ENCODE measurements at places on chromosomes 12 and 14.

GRCh38 chr12:95959107-95959506 is 16.0 kb downstream of the AMDHD1 start:
- no peak for DNase-seq

- no peak for DNase-seq
Measured at GRCh38 chr12:83865431-83865830, 1047.2 kb downstream of the SLC6A15 start.

DNA sequence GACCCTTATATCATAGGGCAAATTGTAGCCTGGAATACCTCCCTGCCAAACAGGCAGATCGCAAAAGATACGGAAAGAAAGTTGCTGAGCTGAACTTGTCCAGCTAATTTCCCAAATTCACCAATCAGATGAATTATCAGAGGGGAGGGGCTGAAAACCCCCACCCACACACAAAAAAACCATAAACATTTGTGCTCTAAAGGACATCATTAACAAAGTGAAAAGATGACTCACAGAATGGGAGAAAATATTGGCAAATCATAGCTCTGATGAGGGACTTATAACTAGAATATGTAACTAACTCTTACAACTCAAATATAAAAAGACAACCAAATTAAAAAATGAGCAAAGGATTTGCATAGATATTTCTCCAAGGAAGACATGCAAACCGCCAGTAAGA is 36.3 kb downstream of the PTHLH start:
- no peak for DNase-seq

DNA sequence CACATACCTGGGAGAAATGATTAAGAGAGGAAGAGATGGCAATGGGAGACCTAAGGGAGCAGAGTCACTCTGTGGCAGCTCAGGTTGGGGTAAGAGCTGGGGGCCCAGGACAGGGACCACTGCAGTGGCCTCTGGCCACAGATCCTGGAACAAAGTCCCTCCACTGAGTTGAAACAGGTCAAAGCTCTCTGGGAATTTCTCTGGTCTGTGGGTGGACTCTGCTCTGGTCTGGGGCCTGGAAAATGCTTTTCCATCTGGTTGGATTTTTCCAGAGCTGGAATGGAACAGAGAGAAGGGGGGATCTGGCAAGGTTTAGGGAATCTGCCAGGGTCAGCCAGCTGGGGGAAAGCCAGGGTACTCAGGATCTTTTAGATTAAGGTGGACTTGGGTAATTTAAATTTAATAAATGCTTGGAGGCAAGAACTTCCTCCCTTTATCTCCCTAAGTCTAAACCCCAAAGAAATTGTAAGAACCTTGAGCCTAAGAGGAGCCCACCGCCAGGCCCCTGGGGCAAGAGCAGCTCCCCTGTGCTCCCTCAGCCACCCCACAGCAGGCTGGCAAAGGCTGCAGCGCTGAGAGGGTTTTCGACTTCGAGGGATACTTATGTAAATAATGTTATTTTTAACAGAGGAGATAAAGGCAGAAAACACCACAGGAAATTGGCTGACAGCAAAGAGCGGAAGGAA is 3.7 kb downstream of the HOXC10 start:
- no peak for DNase-seq

GRCh38 chr14:66043921-66044320 is 442.2 kb upstream of the CCDC196 start:
- no peak for DNase-seq

DNA sequence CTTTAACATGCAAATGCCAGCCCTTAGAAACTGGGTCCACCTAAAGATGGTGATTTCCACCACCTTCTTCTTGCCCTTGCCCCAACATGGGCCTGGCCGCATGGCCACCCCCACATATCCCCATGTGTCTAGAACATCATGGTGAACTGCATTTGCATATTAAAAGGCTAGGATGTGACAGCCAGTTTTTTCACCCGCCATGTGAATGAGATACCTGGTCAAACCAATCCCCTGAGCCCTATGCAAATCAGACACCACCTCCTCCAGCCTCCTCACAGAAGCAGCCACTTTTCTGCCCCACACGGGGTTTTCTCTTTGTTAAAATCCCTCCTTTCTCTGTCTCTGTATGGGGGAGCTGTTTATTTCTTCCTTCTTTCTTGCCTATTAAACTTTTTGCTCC is 1322.5 kb downstream of the FSCB start:
- DNase-seq: no peak

- DNase-seq: no peak
Measured at GRCh38 chr14:89443042-89443629, 26.1 kb upstream of the FOXN3 start.

DNA sequence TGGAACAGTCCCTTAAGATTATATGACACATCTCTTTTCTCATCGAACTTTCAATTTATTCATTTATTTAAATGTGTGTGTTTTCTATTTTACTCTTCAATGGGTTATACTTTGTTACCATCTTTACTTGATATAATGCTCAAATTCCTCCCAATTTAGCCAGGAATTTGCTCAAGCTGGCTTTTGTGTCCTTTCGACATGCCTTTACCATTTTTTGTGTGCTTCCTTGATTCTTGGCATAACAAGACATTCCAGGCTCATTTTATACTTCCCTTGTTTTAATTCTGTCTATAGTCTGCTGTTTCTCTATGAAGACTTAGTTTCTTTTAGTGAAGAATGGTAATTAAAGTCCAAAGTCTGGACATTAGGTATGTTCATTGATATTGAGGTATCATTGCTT is 315.8 kb downstream of the AEBP2 start:
- DNase-seq: no peak

DNA sequence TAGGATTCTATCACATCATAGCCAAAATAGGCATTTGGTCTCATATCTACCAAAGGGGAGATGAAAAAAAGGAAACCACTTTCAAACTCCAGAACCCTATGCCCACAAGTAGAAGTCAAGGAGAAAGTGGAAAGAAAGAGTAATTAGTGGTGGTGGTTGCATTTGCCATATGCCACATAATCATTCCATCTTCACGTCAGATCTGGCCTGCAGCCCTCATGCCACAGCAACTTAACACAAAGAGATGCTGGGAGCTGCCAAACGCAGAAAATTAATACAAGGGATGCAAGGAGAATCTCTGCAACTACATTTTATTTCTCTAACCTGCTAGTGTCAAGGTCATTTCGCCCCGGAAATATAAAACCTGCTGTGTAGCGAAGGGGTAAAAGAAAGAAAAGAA is 148.6 kb upstream of the FOXN3 start:
- no peak for DNase-seq

- DNase-seq: no peak
Measured at GRCh38 chr14:50823051-50823761, 7.8 kb downstream of the NIN start.

- no peak for DNase-seq
Measured at GRCh38 chr12:7180685-7181084, 8.8 kb upstream of the PEX5 start.

DNA sequence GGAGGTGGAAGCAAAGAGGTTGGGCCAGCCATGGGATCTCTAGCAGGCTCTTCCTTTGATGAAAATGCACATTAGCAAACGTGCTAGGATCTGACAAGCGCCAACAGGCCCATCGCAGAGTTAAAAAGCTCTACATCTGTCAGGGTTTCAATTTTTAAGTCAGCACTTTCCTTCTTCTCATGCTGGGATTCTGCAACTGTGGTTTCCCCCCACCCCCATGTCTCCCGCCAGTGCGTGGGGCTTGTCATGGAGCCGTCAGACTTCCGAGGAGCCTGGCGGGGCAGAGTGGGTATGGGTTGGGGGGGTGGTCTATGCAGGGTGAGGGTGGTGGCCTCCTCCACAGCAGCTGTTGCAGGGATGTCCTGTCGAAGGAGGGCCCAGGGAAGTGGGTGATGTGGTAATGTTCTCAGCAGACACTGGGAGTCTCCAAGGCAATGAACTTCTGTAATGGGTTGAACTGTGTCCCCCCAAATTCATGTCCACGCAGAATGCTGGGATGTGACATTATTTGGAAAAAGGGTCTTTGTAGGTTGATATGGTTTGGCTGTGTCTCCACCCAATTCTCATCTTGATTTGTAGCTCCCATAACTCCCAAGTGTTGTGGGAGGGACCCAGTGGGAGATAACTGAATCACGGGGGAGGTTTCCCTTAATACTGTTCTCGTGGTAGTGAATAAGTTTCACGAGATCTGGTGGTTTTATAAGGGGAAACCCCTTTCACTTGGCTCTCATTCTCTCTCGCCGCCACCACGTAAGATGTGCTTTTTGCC is 115.2 kb upstream of the MAP1LC3B2 start:
- DNase-seq: no peak

DNA sequence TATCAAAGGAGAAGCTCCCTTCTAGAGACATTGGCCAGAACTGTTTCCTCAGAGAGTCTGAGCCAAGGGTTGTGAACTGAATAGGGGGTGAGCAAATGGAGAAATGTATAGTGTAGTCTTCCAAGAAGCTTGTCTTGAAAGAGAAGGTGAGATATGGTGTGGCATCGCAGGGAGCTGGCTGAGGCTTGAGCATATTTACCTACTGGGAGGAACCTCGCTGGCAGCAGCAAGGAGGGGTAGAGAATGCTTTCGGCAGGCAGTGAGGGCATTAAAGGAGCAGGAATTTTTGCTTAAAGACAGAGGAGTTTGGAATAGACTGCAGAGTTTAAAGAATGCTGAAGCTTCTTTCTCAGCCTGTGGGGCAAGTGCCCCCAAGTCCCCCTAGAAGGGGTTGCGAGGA is 59.3 kb upstream of the PRMT8 start:
- no peak for DNase-seq

- no peak for DNase-seq
Measured at GRCh38 chr14:85363358-85363757, 166.6 kb upstream of the FLRT2 start.

DNA sequence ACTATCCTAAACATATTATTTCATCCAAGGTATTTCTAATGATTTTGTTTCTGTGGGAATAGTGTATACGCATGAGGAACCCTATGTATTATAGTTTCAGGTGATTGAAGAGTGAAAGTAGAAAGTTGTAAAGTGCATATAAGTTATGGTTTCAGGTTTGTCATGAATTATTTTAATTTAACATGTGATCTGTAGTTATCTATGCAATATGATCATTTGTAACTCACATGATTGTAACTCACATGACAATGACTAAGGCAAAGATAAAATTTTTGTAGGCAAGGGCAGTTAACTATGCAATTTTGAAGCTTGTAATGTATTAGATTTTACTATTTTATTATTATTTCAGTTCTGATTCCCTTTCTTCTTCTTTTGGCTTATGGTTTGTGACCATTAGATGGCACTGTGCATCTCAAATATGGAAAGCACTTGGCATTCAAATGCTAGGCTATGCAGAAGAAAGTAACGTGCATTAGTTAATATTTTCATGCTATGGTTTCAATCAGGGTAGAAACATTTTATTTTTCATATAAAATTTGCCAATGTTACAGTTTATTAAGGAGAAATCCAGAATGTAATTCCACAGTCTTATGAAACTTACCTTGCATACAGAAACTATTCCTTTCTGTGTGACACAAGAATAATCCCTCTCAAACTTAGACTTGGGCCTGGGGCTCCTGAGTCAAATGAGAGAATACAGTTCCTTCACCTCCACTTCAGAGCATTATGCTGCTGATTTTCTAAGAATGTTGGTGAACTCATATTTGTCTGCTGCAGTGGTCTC is 15.8 kb upstream of the TMEM30B start:
- no peak for DNase-seq

DNA sequence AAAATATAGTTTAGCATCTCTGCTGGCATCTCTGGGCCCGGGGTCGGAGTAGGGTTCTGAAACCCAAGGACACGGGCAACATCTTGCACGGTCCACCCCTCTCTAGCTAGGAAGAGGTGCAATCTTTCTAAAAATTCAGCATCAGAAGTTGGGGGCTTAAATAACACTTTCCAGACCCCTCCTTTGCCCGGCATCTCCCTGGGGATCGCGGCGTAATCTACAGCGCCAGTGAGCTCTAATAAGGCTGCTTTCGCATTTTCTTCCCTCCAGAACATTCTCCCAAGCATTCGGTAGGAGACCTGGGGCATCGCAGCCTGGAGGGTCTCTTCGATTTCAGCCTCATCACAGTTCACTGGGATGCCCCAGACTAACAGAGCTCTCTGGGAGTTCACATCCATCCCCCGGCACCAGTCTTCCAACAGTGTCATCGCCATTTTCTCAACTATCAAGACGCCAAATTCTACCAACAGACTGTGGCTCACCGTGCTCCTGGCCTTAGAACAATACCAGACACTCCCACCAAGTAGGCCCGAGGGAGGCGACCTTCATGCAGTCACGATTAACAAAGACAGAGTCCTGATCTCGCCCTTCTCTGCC is 880 bp downstream of the PNMA1 start:
- DNase-seq: no peak

DNA sequence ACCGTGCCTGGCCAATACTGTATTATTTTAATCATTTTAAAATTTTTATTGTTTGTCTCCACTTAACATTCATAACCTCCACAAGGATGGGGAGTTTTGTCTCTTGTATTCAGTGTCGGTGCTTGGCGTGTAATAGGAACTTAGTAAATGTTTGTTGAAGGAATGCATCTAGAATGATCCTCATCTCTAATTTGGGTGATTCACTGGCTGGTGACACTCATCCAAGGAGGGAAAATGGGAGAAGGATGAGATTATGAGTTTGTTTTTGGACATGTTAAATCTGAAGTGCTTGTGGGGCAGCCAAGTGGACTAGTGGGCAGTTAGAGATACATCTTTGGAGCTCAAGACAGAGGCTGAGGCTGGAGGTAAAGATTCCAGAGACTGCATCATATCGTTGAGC is 5.1 kb downstream of the KLC1 start:
- no peak for DNase-seq

DNA sequence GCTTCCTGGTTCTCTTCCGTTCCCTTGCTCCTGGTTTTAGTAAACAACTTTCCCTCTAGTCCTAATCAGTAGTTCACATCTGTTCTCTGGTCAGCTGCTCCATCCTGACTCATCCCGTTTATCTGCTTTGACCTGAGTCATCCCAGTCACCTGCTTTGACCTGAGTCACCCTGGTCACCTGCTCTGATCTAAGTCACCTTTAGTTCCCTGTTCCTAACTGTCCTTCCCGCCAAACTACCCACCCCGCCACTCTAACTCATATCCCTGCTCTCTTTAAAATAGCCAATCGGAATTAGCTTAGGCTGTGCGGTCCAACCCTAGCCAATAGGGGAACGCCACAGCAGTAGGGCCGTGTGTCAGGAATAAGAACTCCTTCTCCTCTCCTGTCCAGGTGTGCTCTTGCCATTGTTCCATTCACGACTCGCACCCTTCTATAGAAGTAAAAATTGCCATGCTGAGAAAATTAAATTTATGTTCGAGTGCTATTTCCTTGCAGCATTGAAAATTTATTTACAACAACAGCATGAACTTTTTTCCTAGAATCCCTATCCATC is 3.1 kb upstream of the ANKRD33 start:
- no peak for DNase-seq

DNA sequence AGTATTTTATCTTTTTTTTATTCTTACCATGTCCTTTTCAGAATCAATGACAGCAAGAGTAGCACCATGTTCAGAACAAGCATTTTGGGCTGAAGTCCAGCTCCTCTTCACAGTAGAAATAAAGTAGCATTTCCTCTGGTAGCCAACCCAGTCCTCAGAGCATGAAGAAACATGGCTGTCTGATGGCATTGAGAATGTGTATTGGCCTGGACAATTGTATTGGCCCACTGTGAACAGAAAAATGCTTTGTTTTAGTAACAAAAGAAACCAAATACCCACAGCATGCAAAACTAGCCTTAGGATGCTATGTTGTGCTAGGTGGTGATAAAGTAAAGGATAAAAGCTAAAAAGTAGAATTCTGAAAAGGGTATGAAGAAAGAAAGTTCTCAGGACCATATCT is 5.7 kb downstream of the CD69 start:
- no peak for DNase-seq

- DNase-seq: no peak
Measured at GRCh38 chr12:89155826-89156225, 196.5 kb downstream of the DUSP6 start.
